ENCODE measurements at places on chromosomes 5 and 9.

- no peak for DNase-seq
Measured at GRCh38 chr9:89431930-89432725, 65.8 kb downstream of the SEMA4D start.

- no peak for DNase-seq
Measured at GRCh38 chr5:176362233-176362490, 598 bp upstream of the KIAA1191 start.

DNA sequence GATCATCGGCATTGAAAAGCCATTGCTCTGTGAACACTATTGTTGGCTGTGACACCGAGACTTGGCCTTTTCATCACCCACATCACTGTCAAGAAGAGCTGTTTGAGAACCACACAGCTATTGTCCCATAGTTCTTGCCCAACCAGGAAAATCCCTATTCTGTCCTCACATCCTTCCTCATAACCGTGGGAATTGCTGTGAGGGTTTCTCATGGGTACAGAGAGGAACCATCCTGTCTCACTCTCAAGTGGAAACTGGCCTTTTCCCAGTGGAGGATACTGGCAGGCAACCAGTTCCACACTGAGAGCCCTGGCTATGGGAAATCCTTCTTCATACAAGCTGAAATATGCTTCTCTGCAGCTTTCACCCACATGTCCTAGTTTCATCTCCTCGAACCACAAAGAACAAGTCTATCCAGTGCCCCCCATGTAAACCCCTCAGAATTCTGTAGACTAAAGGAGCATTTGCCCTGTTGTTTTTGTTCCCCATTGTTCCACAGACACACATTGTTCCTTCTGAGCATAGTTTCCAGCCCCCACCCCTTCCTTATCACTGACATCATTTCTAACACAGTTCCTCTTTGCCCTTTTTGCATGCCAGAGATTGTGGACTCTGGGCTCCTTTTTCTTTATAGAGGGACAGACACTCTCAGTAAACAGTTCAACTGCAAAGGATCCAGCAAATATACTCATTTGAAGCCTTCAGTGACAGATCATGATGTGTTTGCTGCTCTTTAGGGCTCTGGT is 57.8 kb upstream of the C5orf46 start:
- no peak for DNase-seq

DNA sequence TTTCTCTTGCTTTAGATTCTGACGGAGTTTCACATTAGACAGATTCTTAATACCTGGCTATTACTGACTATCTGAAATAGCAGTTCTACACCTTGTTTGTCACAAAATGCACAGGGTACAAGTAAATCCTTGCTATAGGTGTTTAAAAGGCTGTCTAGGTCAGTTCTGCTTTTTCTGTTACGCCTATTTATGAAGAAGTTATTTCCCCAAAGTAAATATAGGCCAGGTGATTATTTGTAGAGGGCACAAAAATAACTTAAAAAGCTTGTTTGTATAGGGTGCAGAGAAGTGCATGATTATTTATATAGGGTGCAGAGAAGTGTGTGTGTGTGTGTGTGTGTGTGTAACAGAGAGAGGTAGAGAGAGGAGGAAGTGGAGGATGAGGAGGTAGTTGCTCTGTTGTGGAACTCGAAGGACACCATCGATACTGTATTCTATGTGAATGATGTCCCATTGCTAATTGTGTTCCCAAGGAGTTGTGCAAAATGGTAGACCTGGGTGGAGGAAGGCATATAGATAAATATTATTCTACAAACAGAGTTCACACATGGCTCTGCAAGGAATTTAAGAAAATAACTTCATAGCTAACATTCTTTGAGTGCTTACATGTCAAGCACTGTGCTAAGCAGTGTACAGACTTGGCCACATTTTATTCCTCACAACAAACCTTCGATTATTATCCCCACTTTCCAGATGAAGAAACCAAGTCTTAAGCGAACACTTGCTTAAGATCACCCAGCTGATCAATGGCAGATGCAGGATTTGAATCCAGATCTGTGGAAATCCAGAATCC is 96.3 kb upstream of the EQTN start:
- DNase-seq: no peak

- DNase-seq: peak; percentile 93
Measured at GRCh38 chr9:136858844-136859757, 7.0 kb downstream of the MAMDC4 start.

- DNase-seq: no peak
Measured at GRCh38 chr9:94002316-94003140, 47.4 kb upstream of the BARX1 start.
